ENCODE measurements at places on chromosomes 11 and 22.

DNA sequence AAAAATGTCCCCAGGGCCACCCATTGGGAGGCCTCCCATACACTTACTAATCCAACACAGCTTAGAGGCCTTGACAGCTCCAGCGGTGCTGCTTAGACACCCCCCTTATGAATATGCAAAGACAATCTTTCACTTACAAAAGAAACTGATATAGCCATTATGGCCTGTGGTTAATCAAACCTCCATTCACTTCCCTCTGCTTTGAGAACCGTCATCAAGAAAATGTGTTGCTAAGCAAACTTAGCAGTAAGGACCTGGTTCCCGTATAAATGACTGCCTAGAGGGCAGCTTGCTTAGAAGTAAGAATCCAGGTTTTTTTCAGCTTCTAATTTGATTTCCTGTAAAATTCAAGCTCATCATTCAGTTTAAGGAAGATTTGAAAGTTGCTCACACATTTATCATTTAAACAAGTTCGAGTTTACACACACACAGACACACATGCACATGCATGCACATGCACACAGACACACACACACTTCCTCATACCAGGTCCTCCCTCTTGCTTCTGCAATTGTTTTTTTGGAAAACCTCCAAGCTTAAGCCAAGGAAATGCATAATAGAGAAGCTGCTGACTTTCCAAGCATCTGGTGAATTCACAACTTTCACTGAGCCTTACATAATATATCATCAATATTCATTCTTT is 137.7 kb upstream of the BLID start:
- DNase-seq: no peak

- no peak for DNase-seq
These were observed 53.9 kb upstream of the SHISAL1 start for GRCh38 chr22:44366372-44367300.

- DNase-seq: no peak
These were observed 29.6 kb downstream of the PRDM10 start for GRCh38 chr11:129973068-129973467.

GRCh38 chr11:17066691-17067090 is 10.8 kb downstream of the RPS13 start:
- DNase-seq: no peak

DNA sequence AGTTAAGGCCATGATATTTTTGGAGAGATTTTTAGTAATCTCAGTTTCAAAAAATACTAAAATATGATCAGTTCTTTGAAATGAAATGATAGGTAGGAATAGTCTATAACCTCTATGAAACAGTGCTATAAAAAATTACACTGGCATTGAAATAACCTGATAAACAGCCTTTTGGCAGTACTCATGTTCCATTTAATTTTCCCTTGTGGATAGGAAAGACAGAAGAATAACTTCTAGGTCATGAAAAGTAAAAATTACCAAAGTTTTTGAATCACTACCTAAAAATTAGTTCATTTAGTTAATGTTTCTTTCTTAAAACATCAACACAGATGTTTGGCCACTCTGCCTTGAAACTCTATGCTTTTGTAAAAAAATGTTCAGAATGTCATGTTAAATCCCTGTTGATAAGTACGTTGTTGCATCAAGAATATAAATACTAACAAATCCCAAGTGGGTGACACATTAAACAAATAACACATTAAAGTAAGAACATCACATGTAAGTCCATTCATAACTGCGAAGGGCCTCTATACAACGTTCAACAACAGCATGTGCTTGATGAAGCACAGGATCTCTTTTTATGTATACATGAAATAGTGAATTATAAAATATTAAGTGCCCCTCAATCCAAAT is 290.2 kb downstream of the SWAP70 start:
- peak; percentile 48 for DNase-seq

GRCh38 chr11:92907671-92908070 is 61.8 kb upstream of the MTNR1B start:
- no peak for DNase-seq

All from SK-MEL-5 (cell line).